ENCODE measurements at places on chromosomes 7 and 10.

DNA sequence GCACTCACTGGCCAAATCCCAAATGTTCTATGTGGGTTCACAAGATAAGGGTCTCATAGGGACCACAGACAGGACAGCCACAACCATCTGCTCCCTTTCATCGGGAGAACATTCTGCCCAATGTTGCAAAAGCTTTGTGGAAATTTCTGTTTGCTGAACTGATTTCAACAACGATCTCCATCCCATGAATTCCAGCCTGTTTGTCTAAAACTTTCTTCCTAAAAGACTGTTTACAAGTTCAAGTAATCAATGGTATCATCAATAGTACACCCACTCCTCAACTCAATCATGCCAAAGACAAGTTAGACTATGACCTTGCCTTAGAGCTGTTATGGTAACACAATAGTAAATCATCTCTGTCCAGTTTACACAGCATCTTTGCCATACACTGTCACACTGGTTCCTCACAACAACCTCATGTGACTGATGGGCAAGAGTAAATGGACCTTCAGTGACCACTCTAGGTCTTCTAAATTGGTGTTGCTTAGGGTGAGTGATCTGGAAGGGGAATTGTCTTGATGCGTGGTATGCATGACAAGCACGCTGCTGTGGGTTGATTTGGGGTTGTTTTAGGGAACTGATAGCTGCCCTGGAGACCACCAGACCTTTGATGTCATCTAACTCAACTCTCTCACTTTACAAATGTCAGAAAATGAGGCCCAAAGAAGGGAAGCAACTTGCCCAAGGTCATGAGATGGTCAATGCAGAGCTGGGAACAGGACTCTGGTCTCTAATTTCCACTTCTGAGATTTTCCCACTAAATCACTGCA is 95.1 kb downstream of the PPP1R3C start:
- no peak for DNase-seq

DNA sequence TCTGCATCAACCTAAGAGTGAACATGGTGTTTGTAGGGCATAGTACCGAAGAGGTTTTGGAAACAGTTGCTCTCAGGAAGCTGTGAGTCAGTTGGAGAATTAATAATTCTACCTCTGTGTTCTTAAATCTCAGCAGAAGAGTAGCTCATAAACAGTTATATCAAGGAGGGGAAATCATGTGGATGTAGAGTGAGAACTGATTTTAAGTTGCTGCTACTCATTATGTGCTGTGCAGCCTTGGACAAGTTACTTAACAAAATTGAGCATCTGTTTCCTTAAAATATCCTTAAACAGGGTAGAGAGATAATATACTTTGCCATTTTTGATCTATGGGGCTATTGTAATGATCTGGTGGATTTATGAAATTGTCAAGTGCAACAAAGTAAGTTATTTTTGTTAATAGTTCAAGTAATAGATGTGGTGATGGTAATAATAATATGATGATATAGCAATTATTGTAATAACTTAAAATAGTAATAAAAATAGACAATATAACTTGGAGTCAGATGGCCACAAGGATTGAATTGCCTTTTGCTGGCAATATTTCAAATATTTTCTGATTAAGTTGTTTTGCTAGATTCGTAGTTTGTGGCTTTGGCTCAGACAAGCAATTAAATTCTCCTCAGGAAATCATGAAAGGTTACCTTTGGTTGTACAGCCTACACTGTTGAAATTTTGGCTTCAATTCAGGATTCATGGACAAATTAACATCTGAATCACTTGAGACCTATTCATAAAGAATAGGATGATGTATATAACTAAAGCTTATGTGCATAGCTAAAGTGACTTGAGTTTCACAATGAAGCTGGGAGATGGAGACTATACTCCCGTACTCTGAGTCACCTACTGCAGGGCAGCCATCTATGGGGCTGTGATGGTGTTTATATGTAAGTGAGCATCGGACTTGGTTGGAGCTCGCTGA is 228.5 kb downstream of the CDK14 start:
- DNase-seq = no peak

- DNase-seq = no peak
These were observed 171.2 kb downstream of the ARHGAP21 start for GRCh38 chr10:24552346-24553016.

DNA sequence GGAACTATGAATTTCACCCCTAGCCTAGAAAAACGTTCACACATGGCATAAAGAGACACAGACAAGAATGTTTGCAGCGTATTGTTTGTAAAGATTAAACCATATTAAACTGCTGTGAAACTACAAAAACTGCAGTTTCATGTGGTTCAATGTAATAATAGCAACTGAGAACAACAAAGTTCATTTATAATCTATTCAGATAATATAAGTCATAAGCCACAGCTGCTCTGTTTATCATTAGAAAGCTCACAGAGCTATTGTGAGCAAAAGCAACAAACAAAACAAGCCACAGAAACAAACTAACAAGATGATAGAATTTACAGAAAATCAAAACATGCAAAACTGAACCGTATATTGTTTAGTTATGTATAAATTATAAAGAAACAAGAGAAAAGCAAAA is 113.5 kb downstream of the AHR start:
- no peak for DNase-seq

- DNase-seq = no peak
These were observed 22.9 kb downstream of the ZNF775 start for GRCh38 chr7:150401861-150402631.

DNA sequence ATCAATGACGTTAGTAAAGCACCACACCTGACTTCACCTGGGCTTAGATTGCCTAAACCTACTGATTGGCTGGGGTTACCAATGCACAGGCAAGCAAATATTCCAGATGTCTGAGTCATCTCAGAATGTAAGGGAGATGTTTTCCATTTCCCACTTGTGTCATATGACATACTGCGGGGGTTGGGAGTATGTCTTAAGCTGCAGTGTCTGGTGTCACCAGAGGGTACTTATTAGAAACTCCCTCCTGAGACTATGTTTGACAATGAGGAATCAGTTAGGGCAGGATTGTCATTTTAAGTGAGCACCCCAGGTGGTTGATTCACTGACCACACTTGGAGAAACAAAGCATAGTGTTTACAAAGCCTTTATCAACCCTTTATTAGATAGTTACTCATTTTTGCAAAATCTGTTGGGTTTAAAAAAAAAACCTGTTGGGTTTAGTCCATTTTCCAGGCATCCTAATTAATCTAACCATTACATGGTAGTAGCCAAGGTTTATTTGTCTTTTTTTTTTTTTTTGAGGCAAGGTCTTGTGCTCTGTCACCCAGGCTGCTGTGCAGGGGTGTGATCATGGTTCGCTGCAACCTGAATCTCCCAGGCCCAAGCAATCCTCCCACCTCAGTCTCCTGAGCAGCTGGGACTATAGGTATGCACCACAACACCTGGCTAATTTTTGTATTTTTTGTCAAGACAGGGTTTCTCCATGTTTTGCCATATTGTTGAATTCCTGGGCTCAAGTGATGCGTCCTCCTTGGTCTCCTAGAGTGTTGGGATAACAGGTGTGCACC is 72.5 kb downstream of the CDK6 start:
- no peak for DNase-seq

- no peak for DNase-seq
These were observed 62.0 kb upstream of the CAMK2B start for GRCh38 chr7:44387389-44387788.

DNA sequence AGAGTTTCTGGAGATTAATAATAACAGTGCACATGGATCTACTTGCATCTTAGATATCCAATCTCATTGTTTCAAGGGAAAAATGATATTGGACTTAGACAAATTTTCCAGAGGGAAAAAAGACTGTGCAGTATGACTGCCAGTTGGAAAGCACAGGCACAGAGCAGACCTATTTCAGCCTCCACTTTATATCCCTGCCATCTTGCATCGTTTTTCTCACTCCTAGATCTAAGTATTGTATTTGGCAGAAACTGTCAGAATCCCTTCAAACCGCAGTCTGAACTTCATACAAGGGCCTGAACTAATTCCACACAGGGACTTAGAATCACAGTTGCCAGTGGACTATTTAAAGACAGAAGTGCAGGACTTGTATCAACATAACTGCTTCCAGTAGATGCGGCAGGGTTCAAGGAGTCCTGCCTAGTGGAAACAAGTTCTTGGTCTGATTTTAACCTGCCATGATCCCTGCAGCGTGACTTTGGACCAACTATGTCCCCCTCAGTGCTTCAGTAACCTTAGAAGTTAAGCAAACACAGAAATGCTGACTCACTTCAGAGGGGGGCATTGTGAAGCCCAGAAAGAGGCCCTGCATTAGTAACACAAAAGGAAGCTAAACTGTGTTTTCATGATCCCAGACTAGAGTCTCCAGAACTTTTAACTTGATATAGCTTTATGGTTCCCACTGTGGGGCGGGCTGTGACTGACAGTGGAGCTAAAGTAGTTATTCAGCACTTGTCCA is 95.7 kb upstream of the PALS2 start:
- no peak for DNase-seq

GRCh38 chr10:132564249-132564605 is 26.6 kb downstream of the INPP5A start:
- no peak for DNase-seq

- no peak for DNase-seq
These were observed 45.8 kb upstream of the RHEB start for GRCh38 chr7:151565541-151565940.

DNA sequence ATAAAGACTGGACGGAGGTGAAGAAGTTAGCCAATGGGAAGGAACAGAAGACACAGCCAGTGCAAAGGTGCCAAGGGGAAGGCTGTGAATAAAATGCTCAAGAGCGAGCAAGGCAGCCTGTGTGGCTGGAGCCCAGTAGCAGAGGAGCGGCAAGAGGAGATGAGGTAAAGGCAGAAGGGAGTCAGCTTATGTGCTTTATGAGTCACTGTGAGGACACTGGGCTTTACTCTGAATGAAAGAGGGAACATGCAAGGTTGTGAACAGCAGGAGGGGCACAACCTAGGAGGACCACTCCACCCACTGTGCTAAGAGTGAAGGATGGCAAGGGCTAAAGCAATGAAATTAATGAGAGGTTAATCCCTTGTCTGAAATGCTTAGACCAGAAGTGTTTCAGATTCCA is 129.0 kb upstream of the ODAD2 start:
- no peak for DNase-seq

DNA sequence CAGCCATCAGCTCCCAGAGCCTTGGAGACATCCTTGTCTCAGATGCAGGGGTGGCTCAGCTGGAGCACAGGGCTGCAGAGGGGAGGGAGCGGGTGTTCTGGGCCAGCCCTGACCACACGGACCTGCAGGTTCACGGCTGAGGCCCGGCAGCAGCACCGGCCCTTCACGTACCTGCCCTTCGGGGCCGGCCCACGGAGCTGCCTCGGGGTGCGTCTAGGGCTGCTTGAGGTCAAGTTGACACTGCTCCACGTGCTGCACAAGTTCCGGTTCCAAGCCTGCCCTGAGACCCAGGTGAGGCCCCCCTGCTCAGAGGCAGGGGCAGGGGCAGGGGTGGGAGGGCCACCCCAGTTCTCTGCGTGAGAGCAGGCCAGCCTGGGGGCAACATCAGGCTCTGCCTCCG is 45.2 kb downstream of the PARP12 start:
- DNase-seq = no peak

- no peak for DNase-seq
These were observed 10.1 kb downstream of the NCOA4 start for GRCh38 chr10:46020344-46020657.

GRCh38 chr10:97078261-97078937 is 107.4 kb downstream of the SLIT1 start:
- DNase-seq = no peak
